ENCODE measurements at places on chromosomes 16 and 17.

- no peak for DNase-seq
Measured at GRCh38 chr17:79314617-79315357, 240.2 kb downstream of the ENGASE start.

GRCh38 chr17:48048384-48049126 is 396 bp downstream of the NFE2L1 start:
- peak; percentile 91 for DNase-seq

DNA sequence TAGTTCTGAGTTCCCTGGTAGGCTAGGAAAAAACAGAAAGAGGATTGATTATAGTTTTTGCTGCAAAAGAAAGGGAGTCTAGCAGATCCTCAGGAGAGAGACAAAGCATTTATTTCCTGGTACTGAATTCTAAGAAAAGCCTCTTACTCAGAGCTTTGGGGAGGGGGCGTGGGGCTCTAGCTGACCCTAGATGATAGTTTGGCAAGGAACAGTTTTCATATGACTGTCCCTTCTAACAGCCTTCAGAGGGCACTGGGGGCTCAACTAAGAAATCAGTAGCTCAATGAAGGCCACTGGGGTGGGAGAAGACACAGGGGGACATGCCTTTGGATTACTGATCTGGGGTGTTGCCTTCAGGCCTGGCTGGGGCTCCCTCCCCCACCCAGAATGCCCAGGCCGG is 4.0 kb downstream of the CA7 start:
- DNase-seq: no peak

GRCh38 chr16:10769381-10769780 is 25.7 kb downstream of the NUBP1 start:
- DNase-seq: no peak

DNA sequence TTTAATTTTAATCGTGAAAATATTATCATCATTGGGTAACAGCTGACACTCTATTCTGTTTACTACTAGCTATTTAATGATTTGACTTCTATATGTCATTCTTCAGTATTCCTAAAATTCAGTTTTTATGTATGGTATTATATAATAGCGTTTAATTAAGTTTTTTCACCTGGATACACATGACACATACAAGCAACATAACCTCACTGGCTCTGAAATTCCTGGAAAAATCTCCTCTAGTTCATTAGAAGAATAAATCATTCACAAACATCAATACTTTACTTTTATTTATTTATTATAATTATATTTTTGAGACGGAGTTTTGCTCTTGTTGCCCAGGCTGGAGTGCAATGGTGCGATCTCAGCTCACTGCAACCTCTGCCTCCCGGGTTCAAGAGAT is 44.0 kb downstream of the AKAP10 start:
- DNase-seq: no peak

- peak; percentile 95 for DNase-seq
Measured at GRCh38 chr17:48908853-48909394, 717 bp downstream of the UBE2Z start.

- DNase-seq: no peak
Measured at GRCh38 chr16:10100829-10101228, 81.4 kb downstream of the GRIN2A start.

DNA sequence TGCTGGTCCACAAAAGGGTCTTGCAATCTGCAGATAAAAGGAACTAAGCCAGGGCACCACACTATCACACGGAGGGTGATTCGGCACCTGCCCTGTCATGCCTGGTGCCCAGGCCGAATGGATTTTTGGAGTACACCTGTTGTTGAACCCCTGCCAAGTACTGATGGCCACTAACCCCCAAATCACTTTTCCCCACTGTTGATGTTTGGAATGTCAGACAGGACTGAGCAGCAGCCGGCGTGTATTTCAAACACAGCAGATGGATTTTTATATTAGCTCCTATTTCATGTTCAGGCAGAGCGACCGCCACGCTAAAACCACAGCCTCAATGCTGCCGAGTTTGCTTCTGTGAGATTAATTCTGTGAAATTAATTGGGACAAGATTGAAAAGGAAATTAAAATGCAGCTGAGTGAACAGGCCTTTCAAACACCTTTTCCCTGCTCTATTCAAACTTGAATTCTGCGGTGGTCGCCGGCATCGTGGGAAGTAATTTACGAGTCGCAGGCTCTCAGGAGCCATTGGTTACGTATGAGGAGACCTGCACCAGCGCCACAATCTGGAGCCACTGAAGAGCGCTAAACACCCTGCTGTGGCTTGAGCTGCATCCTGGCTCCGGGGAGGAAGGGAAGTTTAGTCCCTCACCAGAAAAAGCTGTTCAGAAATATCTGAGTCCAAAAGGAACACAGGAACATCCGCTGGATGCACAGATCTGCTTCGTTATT is 48.5 kb downstream of the SNX11 start:
- DNase-seq: no peak

GRCh38 chr17:29590411-29591145 is 1.1 kb upstream of the GIT1 start:
- DNase-seq: peak; percentile 55

GRCh38 chr16:82034981-82035612 is at the start of gene HSD17B2:
TSS of gene HSD17B2 (plus strand) at chr16:82035253. CDS start at chr16:82035425, 172 bp downstream.
- DNase-seq: no peak

DNA sequence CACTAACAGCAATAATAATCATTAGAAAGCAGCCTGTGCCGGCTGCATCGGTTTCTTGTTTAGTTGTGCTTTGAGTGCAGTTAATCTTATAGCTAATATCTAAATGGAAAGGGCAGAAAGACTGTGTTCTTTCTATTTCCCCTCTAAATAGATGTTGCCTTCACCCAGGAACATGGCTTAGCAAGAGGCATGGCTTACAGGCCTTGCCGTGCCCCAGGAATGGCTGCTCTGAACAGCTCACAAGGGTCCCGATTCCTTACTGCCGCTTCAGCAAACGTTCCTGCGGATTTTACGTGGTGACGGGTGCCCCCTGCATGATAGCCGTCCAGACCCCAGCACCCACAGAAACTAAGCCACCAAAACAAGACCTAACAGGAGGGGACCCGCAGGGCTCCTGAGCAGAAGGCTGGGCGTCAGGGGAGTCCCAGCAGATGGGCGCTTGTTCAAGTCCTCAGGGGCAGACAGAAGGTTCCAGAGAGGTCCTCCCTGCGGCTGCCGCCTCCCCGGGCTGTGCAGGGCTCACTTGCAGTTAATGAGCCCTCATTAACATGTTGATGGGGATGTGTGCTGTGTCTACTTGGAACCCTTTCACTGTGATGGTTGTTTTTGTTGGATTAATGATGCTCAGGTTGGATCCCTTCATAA is 52.5 kb upstream of the ENPP7 start:
- no peak for DNase-seq

- DNase-seq: peak; percentile 95
Measured at GRCh38 chr16:29811170-29811895, 660 bp upstream of the PRRT2 start.

GRCh38 chr17:6232732-6233101 is 162.5 kb downstream of the WSCD1 start:
- no peak for DNase-seq

GRCh38 chr16:68844211-68844564 is 857 bp downstream of the TANGO6 start:
- DNase-seq: no peak

DNA sequence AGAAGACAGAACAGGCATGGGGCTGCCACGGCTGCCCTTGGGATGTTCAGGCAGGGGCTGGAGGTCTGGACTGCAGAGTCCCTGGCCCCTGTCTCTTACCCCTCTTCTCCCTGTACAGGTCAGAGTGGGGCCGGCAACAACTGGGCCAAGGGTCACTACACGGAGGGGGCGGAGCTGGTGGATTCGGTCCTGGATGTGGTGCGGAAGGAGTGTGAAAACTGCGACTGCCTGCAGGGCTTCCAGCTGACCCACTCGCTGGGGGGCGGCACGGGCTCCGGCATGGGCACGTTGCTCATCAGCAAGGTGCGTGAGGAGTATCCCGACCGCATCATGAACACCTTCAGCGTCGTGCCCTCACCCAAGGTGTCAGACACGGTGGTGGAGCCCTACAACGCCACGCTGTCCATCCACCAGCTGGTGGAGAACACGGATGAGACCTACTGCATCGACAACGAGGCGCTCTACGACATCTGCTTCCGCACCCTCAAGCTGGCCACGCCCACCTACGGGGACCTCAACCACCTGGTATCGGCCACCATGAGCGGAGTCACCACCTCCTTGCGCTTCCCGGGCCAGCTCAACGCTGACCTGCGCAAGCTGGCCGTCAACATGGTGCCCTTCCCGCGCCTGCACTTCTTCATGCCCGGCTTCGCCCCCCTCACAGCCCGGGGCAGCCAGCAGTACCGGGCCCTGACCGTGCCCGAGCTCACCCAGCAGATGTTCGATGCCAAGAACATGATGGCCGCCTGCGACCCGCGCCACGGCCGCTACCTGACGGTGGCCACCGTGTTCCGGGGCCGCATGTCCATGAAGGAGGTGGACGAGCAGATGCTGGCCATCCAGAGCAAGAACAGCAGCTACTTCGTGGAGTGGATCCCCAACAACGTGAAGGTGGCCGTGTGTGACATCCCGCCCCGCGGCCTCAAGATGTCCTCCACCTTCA is 11.7 kb downstream of the TUBB3 start:
- DNase-seq: no peak

GRCh38 chr16:11634312-11634711 is 33.9 kb upstream of the SNN start:
- no peak for DNase-seq

DNA sequence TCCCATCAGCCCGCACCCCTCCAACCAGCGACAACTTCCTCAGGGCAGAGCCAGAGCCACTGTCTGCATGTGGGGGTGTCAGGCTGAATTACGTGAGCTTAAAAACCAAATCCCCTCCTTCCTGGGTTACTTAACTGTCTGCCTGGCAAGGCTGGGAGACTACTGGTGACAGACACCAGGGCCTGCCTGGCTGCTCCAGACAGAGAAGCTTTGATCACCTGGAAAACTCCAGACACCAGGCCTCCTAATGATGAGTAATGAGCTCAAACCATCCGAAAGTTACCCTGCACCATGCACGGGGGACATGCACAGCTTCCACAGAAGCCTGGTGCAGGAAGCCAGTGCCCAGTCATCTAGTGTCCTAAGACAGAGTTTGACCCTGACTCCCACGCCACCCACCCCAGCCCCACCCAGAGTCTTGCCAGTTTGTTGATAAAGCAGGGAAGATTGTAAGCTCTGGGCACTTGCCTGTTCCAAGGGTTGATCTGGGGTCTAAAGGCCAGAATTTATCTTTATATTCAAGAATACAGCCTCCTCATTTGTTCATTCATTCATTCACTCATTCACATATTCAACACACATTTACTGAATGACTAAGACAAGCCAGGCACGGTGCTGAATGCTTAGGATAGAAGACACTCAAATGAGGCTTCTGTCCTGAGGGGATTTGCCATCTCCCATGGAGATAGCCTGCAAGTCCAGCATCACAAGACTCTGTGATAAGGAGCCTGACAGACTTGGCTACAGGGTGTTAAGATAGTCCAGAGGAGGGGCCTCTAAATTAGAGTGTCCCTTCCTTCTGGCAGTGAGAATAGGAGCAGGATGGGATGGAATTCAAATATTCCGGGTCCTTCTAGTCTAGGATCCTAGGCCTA is 7.2 kb upstream of the CCDC182 start:
- DNase-seq: no peak

- DNase-seq: no peak
Measured at GRCh38 chr16:55810451-55810961, 22.4 kb downstream of the CES1 start.

- DNase-seq: no peak
Measured at GRCh38 chr17:74954665-74955421, 17.7 kb downstream of the HID1 start.

- DNase-seq: no peak
Measured at GRCh38 chr16:31348579-31348978, 6.4 kb upstream of the ITGAX start.

DNA sequence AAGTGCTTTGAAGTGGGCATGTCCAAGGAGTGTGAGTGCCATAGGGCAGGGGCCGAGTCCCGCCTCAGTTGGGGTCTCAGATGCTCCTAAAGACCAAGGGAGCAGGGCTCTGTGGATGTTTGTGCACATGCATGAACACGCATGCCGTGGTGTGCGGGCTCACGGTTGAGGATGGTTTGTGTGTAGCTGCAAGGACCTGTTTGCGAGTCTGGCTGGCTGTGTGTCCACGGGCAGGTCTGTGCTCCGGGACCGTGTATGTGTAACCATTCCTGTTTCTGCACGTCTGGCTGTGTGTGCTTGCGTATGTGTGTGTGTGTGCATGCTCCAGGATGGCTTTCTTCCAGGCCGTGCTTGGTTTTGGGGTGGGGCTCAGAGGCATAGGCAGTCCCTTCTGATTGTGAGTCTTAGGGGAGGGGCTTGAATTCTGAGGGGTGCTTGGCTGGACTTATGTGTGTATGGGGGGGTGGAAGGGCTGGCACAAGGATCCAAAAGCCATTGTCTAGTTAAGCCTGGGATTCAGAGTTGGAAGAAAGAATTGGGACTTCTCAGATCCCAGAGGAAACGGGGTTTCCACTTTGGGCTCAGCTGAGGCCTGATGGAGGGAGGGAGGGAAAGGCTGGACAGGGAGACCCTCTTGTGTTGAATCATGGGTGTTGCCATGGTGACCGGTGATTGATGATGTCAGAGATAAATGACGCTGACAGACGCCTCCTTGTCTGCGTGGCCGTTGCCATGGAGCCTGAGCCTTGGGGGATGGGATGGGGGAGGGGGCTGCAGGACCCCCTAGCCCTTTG is 14.4 kb downstream of the GJD3 start:
- peak; percentile 85 for DNase-seq

DNA sequence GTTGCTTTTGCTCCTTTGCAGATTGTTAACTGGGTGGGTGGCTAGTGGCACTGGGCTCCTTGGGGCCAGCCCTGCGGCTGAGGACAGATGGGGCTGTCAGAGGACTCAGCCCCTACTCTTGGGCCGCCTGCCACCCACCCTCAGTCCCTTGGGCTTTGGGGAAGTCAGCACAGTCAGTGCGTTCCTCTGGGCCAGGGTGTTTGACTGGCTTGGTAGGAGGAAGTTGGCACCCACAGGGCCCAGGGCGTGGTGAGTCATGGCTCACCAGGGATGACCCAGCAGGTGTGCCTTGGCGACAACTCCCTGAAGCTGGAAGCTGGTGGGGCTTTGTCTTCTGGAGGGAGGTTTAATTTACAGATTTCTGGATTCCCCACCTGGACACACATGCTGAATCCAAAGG is 32.4 kb downstream of the HAPSTR1 start:
- DNase-seq: no peak

- DNase-seq: peak; percentile 70
Measured at GRCh38 chr17:7177954-7178477, 1.2 kb downstream of the ASGR1 start.

DNA sequence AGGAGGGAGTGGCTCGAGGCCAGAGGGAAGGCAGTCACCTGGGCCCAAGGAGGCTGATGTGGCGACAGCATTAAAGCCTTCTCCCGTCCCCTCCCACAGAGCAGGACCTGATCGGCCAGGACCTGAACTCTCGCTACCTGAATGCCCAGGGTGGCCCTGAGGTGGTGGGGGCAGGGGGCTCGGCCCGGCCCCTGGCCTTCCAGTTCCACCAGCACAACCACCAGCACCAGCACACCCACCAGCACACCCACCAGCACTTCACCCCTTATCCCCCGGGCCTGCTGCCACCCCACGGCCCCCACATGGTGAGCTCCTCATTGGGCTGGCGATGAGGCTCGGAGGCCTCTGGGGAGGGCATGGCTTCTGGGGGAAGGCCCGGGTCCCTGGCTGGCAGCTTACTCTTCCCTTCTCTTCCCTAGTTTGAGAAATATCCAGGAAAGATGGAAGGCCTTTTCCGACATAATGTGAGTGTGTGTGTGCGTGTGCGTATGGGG is 6.4 kb downstream of the FBRS start:
- DNase-seq: no peak

- DNase-seq: no peak
Measured at GRCh38 chr16:83136924-83137323, 510.2 kb downstream of the CDH13 start.

Data from right hindlimb (tissue), 1 donor.